ENCODE measurements at places on chromosomes 3 and 15.

DNA sequence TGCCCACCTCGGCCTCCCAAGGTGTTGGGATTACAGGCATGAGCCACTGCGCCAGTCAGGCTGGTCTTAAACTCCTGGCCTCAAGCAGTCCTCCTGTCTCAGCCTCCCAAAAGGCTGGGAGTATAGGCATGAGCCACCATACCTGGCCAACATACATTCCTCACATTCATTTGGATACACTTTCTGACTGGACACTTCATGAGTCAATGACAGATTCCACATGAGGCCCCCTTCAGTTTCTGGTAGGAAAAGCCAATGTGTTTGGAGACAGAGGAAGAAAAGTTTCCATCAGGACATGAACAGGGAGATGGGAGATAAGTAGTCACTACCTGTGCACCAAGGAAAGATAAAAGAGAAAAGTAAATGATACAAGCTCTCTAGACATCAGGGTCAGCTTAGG is 49.4 kb upstream of the GSK3B start:
- DNase-seq = no peak

GRCh38 chr3:6222069-6222468 is 638.8 kb upstream of the GRM7 start:
- DNase-seq = no peak

GRCh38 chr3:14740983-14741382 is 66.0 kb downstream of the C3orf20 start:
- DNase-seq = no peak

DNA sequence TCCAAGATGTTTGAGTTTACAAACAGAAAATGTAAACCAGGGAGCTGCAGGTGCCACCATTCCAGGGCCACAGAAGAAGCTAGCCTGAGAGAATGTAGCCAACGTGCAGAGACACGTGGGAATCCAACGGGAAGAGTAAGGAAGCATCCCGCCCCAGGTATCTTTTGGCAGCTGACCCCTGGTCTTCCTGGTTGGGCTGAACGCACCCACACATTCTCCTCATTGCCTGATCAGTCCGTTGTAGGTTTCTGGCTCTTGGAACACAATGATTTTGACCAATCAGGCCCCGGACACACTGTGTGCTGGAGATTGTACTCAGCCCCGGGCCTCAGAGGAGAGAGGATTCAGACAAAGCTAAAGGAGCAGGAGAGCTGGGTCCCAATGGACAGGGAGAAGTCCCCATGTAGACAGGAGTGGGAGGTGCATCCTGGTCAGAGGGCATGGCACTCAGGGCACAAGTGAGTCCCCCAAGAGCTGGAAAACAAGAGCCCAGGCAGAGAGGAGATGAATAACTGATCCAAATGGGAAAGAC is 102.3 kb downstream of the TPRA1 start:
- no peak for DNase-seq

DNA sequence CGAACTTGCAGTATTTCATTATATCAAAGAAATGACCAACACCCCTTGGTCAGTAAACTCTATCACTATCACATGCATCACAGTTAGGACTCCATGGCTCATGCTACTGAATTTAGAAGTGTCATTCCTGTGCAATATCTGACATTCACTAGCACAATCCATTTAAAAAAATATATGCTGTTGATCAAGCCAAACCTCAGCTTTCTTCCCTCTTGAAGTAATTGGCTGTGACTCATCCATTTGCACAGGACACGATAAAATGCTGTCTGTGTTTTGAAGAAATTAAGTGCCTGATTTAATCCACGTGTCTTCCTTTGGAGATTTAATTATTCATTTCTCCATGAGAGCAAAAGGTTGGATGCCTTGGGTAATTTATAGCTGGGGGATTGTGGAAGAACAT is 38.9 kb downstream of the CPNE4 start:
- no peak for DNase-seq

- DNase-seq = no peak
Observed at GRCh38 chr3:157074490-157074889, 85.5 kb downstream of the CCNL1 start.

- no peak for DNase-seq
Observed at GRCh38 chr15:69275074-69275670, 23.5 kb upstream of the PAQR5 start.

DNA sequence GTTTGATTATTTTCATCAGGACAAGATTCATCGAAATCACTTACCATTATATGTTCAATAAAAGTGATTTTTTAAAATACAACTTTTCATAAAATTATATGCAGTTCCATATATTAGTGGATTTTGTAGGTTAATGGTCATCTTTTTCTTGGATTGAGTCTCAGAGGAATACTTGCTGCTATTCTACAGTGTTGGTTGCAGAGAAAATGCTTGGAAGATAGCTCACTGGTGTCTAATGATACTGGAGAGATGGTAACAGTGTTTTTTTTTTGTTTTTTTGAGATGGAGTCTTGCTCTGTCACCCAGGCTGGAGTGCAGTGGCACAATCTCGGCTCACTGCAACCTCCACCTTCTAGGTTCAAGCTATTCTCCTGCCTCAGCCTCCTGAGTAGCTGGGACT is 143.3 kb downstream of the TCF12 start:
- DNase-seq = no peak

DNA sequence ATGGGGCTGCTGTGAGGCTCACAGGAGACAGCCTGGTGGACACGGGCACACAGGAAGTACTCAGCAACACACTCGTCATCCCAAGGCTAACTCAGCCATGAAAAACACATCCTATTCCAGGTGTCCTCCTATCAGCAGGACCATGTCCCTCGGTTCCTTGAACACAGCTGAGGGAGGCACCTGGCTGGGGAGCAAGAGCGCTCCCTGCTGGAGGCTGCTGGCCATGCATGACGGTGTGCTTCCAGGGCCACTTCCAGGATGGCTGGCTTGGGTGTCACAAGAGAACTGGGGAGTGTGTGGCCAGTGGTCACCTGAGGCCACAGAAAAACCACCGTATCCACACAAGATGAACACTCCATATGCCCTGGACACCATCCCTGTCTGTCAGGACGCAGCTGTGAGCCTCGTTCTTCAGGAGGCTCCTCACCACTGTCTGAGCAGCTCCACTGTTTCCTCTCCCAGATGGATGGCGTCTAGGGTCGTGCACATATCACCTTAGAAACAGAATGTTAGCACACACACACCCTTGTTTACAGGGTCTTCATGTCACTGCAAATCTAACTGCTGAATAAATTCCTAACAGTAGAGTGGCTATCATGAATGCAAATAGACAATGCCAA is 31.0 kb downstream of the POC1A start:
- peak; percentile 52 for DNase-seq

DNA sequence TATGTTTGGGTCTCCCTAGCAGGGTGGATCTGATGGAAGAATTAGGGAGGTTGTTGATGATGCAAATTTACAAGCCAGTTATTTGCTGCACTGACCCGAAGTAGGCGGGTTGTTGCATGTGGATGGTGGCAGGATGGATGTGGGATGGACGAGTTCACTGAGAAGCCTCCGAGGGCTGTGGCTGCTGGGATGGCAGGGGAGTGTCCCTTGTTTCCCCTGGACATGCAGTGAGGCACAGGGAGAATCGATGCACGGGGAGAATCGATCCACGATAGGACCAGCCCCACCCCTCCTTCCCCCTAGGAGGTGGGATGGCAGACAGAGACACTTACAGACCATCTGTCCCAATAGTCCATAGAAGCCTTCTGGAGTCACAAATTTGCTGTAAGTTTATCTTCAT is 31.0 kb upstream of the KLF13 start:
- no peak for DNase-seq

GRCh38 chr15:88243895-88244787 is 12.4 kb downstream of the NTRK3 start:
- DNase-seq = no peak

DNA sequence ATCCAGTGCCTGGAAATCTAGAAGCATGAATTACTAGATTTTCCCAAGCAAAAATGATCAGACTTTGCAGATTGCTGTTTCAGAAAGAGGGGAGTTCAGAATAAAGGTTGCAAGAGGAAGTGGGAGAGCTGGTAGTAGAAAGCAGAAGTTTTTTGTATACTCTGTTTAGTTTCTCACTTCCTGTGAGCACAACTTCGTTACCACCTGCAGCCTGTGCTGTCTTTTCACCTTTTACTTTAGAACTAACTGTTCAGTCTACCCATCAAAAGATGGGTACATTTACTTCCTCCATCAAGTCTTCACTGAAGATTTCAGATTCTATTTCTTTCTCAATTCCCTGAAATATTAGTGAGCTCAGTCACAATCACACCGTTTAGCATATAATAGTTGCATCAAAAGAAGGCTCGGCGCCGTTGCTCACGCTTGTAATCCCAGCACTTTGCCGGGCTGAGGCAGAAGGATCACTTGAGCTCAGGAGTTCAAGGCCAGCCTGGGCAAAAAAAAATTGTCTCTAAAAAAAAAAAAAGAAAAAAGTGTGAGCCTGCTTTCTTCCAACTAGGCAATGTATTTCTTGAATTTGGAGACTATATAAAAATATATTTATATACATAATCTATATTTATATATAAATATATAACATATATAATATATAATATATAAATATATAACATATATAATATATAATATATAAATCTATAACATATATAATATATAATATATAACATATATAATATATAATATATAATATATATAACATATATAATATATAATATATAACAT is 1.8 kb upstream of the CEP97 start:
- DNase-seq = no peak

DNA sequence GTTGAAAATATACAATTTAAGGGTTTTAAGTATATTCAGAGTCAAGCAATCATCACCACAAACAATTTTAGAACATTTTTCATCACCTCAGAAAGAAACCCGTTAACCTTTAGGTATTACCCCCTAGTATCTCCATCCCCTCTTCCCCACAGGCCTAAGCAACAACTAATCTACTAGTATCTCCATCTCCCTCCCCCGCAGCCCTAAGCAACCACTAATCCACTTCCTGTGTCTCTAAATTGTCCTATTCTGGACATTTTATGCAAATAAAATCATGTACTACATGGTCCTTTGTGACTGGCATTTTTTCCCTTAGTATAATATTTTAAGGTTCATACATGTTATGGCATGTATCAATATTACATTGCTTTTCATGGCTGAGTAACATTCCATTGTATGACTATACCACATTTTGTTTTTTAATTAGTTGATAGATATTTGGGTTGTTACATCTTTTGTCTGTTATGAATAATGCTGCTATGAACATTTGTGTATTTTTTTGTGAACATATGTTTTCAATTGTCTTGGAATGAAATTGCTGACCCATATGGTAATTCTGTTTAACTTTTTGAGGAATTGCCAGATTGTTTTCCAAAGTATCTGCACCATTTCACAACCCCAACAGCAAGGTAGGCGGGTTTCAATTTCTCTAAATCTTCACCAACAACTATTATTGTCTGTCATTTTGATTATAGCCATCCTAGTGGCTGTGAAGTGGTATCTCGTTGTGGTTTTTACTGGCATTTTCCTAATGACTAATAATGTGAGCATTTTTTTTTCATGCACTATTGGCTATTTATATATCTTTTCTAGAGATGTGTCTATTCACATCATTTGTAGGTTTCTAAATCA is 215.6 kb upstream of the CD96 start:
- no peak for DNase-seq

GRCh38 chr15:94247789-94248638 is 16.7 kb downstream of the MCTP2 start:
- DNase-seq = no peak

- DNase-seq = no peak
Observed at GRCh38 chr3:128366136-128366535, 100.6 kb downstream of the DNAJB8 start.
